ENCODE measurements at places on chromosomes 11 and 22.

DNA sequence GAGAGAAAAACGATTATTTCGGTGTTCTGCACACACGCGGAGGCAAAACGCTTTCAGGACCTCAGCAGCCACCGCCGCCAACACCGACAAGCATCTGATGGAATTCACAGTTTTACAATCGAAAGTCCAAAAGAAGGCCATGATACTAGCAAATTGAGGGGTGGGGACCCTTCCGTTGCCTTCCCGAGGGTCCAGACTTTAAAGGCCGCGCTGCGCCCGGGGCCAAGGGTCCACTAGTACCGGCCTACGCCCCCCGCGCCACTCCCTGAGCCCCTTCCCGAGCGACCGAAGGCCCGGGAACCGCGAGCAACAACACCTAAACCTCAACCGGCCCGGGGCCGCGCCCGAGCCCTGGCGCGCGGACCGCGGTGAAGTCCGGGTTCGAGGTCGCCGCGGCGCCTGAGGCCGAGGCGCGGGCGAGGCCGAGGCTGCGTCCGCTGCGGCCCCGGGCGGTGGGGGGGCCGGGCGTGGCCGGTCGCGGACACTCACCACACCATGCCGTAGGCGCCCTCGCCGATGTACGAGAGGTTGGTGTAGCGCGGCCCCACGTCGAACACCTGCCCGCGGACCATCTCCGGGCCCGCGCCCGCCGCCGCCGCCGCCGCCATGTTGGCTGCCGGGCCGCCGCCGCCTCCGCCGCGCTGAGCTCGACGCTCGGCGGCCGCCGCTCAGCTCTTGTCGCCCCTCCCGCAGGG is 465 bp downstream of the MAPK1 start:
- DNase-seq: no peak

DNA sequence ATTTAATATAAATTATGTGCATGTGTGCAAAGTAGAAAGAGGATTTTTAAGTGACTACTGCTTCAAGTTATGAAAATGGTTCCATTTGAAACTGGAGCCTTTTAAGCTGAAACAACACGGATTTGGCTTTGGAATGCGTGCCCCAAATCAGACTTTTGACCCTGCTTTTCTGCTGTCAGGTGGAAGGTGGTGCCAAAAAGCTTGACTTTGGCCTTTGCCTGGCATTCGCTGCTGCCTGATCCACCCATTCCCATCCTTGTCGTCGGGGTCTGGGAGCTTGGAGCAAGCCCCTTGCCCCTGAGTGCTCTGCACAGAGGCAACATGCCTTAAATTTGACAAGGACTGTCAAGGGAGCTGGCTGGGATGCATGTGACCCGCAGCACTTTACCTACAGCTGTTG is 335.3 kb upstream of the SYN3 start:
- no peak for DNase-seq

DNA sequence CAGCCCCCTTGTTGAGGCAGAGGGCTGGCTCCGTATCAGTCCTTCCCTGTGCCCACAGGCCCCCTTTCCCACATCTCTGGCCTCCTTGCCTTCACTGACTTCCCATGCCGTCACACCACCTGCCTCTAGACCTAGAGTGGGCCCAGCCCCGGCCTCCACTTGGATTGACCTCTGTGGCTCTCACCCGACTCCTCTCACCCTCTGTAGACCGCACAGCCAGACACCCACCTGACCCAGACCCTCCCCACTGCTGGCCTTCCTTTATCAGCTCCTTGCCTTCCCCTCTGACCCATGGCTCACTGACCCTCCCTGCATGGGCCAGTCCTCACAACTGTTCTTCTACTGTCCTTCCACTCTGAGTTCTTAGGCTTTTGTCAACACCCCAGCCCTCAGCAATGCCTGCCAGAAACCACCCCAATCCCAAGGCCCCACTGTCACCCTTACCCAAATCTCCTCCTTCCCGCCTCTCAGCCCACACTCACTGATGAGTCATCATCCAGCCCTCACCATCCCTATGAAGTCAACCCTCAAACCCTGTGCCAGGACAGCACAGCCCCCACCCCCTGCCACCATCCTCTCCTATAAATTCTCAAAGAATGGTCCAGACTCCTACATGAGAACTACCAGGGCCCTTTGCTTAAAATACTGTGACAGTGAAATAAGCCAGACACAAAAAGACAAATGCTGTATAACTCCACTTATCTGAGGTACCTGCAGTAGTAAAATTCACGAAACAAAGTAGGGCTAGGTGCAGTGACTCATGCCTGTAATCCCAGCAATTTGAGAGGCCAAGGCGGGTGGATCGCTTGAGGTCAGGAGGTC is 53.4 kb downstream of the SCGB1A1 start:
- no peak for DNase-seq

GRCh38 chr11:66720223-66720898 is 8.7 kb downstream of the SPTBN2 start:
- peak; percentile 21 for DNase-seq

GRCh38 chr11:110409174-110409573 is 20.6 kb upstream of the FDX1 start:
- DNase-seq: no peak

GRCh38 chr11:64925536-64926436 is 1.3 kb downstream of the PPP2R5B start:
- DNase-seq: no peak

DNA sequence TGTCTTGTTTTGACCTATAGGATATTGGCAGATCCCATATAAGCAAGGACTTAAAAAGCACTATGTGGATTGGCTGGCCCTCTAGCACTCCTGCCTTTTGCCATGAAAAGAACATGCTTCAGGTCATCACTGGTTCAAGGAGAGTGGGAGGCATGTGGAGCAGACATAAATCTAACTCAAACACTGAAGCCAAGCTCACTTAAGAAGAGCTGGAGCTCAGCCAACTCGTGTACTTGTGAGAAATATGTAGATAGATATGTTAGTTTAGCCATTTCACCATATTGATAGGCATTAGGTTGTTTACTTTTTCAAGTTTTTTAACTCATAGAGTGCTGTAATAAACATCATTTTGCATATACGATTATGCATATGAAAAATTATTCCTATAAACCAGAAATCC is 19.9 kb upstream of the BBOX1 start:
- no peak for DNase-seq

- no peak for DNase-seq
These were observed 99.9 kb downstream of the PIWIL4 start for GRCh38 chr11:94666792-94667721.

DNA sequence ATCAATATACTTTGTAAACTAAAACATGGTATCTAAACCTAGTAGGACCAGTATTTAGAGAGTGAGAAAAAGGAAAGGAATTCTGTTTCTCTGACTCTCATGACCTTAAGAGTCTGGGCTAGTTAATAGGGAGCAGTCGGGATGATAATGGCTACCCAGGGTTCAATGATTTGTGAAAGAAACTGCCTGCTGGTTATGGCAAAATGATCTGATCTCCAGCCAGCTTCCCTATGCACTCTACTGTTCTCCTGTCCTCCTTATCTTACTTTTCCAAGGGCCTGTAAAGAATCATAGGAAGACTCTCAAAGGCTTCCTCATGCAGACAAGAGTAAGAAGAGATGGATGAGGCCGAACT is 193.1 kb upstream of the PITPNB start:
- no peak for DNase-seq

- DNase-seq: no peak
These were observed 16.7 kb downstream of the XRRA1 start for GRCh38 chr11:74932169-74932568.

- DNase-seq: no peak
These were observed 97.2 kb upstream of the CEP126 start for GRCh38 chr11:101817581-101817980.

DNA sequence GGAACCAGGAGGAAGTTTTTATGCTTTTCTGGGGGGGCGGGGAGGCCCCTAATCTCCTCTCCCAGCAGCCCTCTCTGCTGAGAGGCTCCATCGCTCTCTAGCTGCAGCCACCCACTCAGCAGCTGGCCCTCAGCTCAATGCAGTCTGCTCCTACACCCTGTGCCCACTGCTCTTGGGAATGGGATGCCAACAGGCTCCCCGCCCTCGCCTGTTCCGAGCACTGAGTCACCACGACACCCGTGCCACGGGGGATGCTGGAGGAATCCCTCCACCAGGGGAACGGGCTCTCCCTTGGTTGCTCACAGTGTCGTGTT is 23.5 kb upstream of the SUSD2 start:
- DNase-seq: no peak

- DNase-seq: no peak
These were observed 11.0 kb downstream of the TNKS1BP1 start for GRCh38 chr11:57313788-57314135.

DNA sequence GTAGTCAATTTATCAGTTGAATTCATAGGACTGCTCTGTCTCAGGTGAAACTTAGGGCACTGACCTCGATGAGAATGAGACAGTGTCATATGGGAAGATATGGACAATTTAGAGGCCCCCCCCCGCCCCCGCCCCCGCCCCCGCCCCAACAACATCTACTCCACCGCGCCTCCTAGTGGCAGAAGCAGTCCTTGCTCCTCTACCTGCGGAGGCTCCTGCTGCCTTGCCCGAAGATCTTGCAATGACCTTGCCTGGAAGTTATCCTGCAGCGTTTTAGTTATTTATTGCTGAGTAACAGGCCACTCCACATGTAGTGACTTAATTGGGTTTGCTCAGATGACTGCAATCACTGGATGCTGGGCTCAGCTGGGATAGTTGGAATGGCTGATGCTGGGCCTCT is 15.2 kb downstream of the SERPINH1 start:
- peak; percentile 22 for DNase-seq

DNA sequence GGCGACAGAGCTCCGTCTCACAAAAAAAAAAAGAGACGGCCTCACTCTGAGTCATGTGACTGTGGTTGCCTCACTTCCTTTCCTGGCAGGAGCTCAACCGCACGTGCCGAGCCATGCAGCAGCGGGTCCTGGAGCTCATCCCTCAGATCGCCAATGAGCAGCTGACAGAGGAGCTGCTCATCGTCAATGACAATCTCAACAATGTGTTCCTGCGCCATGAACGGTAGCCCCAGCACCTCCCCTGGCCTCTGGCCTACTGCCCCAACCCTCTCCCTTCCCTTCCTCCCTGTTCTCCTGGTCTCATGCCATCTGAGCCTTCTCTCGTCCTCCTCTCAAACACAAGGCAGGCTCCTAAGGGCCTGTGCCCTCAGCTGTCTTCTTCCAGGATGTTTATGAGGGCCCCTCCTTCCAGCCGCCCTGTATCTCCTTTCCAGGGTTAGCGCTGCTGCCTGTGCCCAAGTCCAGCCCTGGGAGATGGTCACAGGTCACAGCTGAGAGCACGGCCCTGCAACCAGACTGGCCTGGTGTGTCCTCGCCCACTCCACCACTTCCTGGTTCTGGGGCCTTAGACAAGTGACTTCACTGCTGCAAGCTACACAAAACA is 30.7 kb downstream of the TOM1 start:
- peak; percentile 24 for DNase-seq

DNA sequence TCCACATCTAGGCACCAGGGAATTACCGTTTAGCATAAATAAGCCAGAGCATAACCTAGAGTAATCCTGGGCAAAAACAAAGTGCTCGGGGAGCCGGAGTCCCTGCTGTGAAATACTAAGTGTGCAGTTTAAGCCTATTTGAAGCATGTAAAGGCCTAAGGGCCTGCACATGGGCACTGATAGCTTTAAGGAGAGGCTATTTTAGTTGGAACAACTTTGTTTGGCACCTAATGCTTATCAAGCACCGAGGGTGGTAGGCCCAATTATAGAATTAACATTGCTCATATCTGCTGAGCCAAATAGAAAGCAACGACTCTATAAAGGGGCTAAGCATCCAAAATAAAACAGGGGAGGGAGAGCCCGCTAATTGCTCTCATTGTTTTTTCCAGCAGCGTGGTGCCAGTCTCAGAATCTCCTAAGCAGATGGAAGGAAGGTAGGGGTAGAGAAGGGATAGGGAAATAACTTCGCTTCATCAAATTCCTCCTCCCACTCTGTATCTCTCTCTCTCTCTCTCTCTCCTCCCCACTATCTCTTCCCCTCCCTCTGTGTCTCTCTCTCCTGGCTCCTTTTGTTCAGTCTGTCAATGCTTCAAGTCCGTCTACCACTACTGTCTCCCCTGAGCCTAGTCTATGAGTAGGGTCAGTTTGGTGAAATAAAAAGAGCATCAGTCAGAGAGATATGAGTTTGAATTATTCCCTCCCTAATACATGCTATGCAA is 292.8 kb downstream of the NXPE2 start:
- no peak for DNase-seq

- DNase-seq: no peak
These were observed 59.2 kb upstream of the KIRREL3 start for GRCh38 chr11:127059750-127060149.

DNA sequence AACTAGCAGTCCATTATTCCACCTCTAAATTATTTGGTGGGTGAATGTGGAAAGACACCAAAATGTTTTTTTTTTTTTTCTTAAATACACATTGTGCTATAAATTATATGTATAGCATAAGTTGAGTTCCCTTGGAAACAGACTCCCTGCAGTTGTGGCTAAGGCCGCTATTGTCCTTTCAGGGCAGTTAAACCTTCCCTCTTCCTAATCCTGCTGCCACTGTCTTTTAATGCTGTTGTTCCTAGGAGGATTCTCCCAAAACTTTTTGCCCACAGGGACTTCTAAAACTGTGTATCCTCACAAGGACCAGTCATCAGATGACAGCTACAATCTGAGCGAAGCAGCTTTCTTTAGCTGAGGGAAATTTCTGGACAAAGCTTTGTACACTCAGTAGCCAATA is 478.9 kb upstream of the CHORDC1 start:
- no peak for DNase-seq

DNA sequence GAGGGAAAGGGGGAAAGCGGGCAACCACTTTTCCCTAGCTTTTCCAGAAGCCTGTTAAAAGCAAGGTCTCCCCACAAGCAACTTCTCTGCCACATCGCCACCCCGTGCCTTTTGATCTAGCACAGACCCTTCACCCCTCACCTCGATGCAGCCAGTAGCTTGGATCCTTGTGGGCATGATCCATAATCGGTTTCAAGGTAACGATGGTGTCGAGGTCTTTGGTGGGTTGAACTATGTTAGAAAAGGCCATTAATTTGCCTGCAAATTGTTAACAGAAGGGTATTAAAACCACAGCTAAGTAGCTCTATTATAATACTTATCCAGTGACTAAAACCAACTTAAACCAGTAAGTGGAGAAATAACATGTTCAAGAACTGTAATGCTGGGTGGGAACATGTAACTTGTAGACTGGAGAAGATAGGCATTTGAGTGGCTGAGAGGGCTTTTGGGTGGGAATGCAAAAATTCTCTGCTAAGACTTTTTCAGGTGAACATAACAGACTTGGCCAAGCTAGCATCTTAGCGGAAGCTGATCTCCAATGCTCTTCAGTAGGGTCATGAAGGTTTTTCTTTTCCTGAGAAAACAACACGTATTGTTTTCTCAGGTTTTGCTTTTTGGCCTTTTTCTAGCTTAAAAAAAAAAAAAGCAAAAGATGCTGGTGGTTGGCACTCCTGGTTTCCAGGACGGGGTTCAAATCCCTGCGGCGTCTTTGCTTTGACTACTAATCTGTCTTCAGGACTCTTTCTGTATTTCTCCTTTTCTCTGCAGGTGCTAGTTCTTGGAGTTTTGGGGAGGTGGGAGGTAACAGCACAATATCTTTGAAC is 6.8 kb downstream of the MALAT1 start:
- DNase-seq: no peak

All from activated CD4-positive, alpha-beta T cell treated with anti-CD3 and anti-CD28 coated beads, Interleukin-2, amount 50 U/mL, for 24 hours (primary cell).